MV-4-11 (cell line): ENCODE measurements at places on chromosomes 1 and 21.

DNA sequence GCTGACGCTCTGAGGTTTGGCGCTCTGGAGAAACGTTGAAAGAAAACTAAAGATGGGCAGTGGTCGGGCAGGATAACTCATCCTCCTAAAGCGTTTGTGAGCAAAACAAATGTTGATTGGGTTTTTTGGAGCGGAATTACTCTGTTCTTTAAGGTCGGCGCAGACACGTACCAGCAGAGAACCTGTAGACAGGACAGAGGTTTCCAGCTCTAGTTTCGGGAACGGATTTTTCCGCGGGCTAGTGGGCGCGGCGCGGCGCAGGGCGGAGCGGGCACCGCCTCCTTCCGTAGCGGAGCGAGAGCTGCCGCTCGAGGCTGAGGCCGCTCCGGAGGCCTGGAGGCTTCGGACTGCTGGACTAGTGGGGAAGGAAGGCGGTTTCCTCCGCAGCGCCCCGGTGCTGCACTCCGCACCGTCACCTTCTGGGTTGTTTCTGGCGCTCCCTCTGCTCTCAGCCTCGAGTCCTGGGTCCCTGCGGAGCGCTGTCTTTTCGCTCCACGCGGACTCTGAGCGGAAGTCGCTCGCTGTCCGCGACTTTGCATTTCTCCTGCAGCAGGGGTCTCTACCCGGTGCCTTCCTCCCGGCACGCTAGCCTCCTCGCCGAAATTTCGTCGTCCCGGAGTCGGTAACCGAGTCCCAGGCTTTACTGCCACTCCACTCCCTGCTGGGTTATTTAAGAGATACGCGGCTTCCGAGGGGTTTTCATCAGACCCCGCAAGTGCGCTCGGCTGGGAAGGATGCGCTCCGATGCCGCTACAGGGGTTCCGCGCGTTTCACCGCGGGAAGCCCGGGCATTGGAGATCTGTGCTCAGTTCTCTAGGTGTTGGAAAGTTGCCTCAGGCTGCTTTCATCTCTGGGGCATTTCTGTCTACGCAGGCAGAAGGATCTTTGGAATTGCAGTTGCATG lies 7.0 kb downstream of the FOXD2 start:
- no peak for DNase-seq

DNA sequence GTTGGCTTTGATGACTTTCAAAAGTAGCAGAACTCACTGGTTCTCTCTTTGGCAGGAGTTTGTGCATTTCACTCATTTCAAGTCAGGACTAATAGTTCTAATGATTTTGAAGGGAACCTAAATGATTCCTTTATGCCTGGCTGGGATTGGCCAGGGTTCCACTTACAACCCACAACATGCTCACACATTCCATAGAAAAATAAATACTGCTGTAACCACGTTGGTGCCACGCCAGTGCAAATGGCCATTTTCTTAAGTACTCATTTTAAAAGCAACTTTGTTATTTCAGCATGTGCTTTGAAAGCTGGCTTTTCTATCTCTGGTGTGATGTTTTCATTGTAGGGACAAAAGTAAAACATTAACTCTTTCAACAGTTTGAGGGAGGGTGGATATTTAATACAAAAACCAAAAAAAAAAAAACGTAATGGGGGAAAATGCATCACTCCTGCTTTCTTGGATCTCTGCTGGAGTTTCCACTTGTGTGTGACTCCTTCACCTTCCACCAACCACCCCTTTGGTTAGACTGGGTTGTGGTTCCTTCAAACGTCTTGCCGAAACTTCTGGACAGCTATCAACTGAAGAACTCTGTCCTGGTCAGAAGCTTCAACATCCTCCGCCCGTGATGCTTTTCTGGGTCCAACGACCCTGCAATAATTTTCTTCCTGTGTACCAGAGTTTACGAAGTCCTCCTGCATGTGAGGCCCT lies 300.4 kb upstream of the RUNX1 start:
- no peak for DNase-seq

DNA sequence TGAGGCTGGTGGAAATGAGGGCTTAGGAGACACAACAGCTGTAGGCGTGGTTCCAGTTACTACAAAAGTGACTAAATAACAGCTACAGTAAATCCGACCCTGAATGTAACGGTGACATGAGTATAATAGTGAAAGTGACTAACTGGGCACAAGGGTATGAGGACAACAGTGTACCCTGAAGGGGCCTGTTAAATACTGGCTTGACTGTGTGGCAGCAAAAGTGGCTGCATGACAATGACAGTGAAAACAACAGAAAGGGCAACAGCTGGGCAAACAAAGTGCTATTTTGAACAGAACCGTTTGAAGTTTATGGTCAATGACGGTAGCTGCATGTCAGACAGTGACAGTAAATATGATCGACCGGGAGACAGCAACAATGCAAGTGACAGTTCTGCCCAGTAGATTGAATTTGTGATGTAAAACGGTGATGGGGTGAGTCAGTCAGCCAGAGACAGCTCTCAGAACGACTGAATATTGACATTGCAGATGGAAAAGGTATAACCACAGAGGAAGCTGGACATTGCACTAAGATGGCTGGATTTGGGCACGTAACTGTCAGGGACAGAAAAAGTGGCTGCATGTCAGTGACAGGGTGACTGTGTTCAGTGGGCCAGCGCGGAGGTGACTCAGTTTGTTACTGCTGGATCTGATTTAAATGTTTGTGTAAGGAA lies 1.2 kb upstream of the ZBTB40 start:
- DNase-seq, result no peak

DNA sequence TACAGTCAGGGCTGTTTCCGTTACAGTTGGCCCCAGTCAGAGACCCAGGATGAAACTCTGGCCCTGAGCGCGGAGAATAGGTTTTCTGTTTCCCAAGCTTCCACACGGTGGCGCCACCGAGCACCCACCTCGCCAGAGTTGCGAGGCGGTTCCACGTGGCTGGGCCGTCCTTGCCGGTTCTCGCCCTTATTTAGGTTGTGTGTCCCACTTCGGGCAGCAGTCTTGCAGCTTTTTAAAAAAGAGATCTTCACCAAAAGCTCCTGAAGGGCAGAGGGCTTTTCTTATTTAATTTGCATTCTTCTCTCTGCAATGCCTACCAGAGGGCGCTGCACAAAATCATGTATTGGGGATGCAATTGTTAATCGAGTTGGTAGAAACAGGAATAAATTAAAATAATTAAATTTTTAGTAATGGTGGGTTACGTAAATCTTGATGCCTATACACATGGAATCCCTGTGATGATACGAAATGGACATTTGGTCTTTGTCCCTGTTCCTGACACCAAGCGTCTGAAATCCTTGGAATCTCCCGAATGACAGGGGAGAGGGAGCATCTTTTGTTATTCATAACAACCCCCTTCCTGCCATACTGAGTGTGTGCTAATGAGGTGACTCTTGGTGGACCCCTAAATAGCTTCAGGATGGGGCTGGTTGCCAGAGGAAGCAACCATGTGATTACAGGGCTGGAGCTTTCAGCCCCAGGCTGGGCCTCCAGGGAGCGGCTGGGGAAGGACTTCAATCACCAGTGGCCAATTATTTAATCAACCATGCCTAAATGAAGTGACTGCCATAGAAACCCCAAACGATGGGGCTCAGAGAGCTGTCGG lies 5.6 kb upstream of the S100A7 start:
- peak; percentile 51 for DNase-seq

DNA sequence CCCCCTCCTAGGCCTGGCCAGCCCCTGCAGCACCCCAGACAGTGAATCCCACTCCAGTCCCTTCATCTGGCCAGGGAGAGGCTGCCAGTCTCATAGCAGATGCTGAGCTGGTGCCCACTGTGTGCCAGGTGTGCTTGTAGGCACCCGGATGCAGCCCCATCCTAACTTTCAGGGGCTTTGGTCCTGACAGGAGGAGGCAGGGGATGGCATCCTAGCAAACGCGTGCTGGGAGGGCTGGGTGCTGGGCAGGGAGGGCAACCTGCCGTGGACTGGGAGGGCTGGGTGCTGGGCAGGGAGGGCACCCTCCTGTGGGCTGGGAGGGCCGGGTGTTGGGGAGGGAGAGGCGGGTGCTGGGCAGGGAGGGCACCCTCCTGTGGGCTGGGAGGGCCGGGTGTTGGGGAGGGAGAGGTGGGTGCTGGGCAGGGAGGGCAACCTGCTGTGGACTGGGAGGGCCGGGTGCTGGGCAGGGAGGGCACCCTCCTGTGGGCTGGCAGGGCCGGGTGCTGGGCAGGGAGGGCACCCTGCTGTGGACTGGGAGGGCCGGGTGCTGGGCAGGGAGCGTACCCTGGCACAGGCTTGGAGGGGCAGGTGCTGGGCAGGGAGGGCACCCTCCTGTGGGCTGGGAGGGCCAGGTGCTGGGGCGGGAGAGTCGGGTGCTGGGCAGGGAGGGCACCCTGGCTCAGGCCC lies 35.3 kb downstream of the SLC19A1 start:
- DNase-seq, result no peak

DNA sequence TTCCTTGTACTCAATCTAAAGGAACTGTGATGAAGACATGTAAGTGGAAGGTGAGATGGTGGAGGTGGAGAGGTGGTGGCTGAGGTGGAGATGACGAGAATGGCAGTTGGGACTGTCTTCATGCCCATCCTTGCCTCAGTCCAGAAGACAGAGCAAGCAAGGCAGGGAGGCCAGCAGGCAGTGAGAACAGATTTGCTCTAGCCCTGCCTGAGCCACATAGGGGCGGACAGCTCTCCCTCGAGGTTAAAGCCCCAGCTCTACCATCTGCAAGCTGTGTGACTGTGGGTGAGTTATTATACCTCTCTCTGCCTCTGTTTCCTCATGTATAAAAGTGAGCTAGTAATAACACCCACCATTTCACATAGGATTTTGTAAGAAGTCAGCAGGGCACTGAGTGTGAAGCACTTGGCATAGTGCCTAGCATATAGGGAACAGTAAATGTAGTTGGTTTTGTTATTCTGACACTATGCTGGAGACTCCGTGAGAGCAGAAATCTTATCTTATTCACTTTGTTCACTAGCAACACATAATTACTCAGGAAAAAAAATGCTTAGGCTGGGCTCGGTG lies 4.8 kb upstream of the FAM110D start:
- no peak for DNase-seq

- peak; percentile 20 for DNase-seq
Observed at GRCh38 chr1:192559115-192560006, 16.2 kb upstream of the RGS1 start.

- no peak for DNase-seq
Observed at GRCh38 chr1:27581823-27582243, 22.1 kb downstream of the AHDC1 start.

- peak; percentile 27 for DNase-seq
Observed at GRCh38 chr1:10918531-10918930, 93.9 kb upstream of the TARDBP start.

GRCh38 chr21:33940164-33940880 lies 24.7 kb upstream of the ATP5PO start:
- DNase-seq, result peak; percentile 88

DNA sequence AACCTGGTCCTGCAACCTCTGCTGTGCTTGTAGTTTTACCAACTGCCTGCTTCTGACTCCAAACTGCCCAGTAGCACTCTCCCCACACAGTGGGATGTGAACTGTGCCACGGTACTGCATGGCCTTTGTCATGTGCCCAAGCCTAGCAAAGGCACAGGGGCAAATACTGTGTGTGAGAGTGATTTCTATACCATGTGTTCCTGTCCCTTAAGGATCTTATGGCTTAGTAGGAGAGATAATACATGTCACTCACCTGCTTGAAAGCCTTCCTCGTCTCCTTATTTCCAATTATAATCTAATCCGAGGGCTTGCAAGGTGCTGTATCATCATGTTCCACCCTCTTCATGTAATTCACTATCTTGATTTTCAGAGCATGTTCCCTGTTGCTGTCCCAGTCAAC lies 51.3 kb downstream of the UBE4B start:
- DNase-seq, result no peak

- no peak for DNase-seq
Observed at GRCh38 chr21:35142036-35142815, 93.1 kb upstream of the RUNX1 start.

DNA sequence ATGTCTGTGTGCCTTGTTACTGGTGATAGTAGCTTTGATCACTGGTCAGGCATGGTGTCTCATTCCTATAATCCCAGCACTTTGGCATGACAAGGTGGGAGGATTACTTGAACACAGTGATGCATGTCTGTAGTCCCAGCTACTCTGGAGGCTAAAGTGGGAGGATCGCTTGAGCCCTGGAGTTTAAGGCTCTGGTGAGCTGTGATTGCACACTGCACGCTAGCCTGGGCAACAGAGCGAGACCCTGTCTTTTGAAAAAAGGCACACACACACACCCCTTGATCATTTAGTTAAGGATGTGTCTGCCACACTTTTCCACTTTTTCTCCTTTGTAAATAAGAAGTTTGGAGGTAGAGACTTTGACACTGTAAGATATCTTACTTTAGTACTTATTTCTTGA lies 15.1 kb downstream of the MIGA1 start:
- DNase-seq, result no peak

- no peak for DNase-seq
Observed at GRCh38 chr21:38832664-38833063, 26.9 kb downstream of the ETS2 start.

DNA sequence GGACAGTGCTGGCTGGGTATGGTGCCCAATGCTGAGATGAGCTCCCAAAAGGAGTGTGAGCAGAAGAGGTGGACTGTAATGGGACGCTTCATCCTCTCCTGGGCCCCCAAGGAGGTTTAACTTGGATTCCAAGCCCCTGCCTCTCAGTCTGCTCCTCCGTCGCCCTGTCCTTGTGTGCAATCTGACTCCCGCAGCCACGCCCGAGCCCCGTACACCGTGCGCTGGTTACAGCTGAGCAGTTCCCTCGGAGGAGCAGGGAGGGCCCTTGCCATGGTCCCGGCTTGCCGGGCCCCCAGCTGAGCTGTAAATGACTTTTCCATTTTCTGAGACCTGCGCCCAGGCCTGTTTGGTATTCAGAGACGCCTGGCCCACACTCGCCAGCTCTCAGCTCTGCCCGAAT lies 53.7 kb downstream of the PAX7 start:
- DNase-seq, result no peak

DNA sequence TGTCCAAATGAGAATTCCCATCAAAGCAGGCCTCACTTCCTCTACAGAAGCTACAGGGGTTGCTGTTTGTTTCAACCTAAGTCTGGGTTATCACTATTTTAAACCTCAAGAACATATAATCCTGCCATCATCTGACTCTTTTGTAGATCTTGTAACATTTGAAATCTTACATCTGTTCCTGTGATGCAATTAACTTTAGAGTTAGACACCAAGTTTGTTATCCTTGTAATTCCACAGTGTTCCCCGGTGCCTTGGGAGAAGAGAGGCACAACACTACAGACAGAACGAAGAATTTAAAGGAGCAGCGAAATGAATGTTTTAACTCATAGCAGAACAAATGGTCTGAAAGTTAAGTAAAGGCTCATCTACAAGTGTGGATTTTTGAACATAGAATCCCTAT lies 116.1 kb downstream of the UCHL5 start:
- DNase-seq, result no peak

GRCh38 chr21:41931041-41931451 lies 22.8 kb downstream of the C2CD2 start:
- no peak for DNase-seq

- peak; percentile 29 for DNase-seq
Observed at GRCh38 chr1:202056644-202057334, 46.4 kb downstream of the ELF3 start.

GRCh38 chr1:204087893-204088528 lies 15.1 kb downstream of the SOX13 start:
- no peak for DNase-seq
